Esophagus squamous epithelium (tissue), 5 donors: ENCODE measurements at places on chromosomes 6 and 20.

- DNase-seq, result no peak
Observed at GRCh38 chr6:101401792-101402621, 8.5 kb downstream of the GRIK2 start.

GRCh38 chr6:53692172-53692571 is 26.6 kb upstream of the KLHL31 start:
- DNase-seq, result no peak

DNA sequence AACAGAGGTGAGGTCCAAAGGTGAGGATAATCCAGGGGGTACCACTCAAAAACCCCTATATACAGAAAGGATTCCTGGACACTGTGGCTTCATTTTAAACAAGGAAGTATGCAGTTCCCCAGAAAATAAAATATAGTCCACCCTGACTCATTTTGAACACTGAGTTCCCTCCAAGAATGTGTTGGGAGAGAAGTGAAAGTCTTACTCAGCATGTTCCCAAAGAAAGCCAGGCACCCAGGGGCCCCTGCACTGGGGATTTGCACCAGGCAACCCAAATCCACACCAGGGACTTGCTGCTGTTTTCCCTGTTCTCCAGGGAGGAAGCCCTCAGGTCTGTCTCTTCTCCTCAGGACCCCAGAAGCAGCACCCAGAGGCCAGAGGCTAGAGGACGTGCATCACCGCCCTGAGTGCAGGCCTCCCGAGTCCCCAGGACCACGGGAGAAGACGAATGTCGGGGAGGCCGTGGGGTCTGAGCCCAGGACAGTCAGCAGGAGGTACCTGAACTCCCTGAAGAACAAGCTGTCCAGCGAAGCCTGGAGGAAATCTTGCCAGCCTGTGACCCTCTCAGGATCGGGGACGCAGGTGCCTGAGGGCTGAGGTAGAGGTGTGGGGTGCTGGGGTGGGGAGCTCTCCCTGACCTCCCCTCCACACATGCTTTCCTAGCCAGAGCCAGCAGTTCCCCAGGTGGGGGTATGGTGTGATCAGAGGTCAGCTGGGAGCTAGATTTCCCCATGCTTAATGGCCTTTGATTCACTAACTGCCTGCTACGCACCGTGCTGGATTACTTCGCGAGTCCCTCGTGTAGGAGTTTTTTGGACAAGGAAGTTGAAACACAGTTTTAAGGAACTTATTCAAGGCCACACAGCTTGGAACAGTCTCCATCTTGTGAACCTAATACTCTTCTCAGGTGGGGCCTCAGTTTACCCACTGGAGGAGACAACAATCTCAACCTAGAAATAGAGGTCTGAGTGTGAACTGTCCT is 3.3 kb downstream of the FGD2 start:
- no peak for DNase-seq

DNA sequence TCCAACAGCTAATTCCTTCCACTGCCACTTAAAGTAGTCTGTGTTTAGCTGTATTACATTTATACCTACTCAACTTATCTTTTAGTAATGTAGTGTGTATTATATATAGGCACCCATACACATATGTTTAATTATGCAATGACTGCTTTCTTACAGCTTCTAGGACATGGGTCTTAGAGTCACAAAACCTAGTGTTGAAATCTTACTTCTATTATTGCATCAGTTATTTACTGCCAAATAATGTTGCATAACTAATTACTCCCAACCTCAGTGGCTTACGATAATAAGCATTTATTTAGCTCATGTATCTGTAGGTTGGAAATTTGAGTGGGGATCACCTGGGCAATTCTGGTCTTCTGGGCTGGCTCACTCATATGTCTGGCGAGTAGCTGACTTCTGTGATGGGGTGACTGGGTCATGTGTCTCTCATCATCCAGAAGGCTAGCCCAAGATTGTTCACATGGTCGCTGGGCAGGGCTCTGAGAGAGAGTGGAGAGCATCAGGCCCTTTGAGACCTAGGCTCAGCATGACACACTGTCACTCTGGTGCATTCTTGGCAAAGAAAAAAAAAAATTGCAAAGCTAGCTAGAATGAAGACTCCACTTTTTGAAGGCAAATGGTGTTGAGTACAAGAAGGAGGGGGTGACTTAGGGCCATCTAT is 187.0 kb downstream of the PLCB1 start:
- DNase-seq, result no peak

DNA sequence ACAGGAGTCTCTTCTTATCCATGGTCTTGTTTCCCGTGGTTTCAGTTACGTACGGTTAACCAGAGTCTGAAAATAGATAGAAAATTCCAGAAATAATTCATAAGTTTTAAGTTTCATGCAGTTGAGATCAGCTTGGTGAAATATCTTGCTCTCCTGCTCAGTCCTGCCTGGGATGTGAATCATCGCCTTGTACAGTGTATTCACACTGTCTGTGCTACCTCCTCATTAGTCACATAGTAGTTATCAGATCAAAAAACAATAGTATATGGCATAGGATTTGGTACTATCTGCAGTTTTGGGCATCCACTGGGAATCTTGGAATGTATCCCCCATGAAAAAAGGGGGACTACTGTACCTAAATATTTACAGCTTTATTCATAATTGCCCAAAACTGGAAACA is 22.7 kb upstream of the MOCS1 start:
- no peak for DNase-seq

DNA sequence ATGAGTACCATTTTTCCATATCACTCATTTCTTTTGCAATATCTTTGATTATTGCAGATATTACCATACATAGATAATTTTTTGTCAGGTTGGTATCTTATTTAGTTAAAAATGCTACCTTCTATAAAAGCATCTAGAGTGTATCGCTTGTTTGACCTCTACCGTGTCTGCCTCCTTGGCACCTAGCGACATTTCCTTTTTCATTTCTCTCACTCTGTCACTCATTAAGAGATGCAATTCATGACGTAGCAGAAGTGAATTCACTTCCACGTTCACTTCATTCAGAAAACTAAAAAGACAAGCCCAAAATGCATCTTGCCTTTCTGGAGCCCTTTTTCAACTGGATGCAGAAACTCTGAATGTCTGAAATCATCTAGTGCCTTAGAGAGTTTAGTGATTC is 172.9 kb downstream of the MMS22L start:
- no peak for DNase-seq

GRCh38 chr6:75124983-75125382 is 80.9 kb downstream of the COL12A1 start:
- DNase-seq, result no peak

- no peak for DNase-seq
Observed at GRCh38 chr6:65072500-65072899, 634.5 kb downstream of the EYS start.

DNA sequence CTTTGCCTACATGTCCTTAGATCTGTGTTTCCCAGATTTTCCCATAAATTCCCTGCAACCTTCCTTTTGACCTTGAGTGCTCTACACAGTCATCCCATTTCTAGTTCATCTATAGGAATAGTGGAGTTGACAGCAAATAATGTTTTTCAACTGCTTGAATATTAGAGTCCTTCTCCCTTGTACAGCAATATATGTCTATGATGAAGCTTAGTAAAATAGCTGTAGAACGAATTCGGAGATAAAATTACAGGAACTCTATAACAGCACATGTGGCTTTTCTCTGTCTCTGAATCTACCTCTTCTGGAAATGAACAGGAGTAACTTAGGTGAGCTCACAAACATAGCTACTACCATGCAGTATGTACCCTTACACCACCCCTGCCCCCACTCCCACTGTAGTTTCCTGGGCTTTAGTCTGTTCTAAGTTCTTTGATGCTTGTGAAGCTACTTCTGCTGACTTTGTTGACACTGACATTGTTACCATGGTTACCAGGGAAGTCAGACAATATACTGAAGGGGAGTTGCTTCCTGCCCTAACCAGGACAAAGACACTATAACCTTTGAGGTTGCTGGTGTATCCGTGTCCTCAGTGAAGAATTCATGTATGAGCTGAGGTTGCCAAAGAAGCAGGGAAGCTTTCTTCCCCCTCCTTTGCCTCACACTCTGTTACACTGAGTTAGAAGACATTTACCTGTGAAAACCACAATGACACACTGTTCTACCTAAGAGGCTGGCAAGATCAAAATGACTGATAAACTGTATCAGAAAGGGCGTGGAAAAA is 35.8 kb upstream of the SHLD1 start:
- DNase-seq, result no peak

- DNase-seq, result no peak
Observed at GRCh38 chr20:52039790-52040189, 151.8 kb downstream of the ZFP64 start.

- no peak for DNase-seq
Observed at GRCh38 chr6:6494677-6495076, 93.8 kb upstream of the LY86 start.

DNA sequence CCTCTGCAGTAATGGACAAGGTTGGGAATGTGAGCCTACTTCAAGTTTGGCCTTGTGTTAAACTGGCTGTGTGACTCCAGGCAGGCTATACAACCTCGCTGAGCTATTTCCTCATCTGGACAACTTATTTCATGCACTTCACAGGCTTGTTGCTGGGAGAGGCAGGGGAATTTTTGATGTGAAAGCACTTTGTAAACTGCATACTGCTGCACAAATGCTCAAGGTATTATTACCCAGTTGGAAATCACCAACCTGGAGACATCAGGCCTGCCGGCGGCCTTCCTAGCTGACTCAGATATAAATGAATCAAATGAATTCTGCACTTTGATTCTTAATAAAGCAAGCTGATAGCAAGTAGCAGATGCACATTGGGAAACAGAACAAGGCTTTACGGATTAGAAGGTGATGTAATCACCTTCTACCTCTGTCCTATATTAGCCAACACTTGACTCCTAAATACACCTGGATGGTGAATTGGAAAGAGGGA is 10.1 kb downstream of the JARID2 start:
- no peak for DNase-seq

GRCh38 chr20:24543741-24544140 is 74.3 kb downstream of the SYNDIG1 start:
- no peak for DNase-seq

GRCh38 chr6:24982231-24982630 is 46.5 kb upstream of the RIPOR2 start:
- DNase-seq, result no peak

GRCh38 chr6:120805276-120805675 is 529.0 kb downstream of the TBC1D32 start:
- no peak for DNase-seq

- DNase-seq, result no peak
Observed at GRCh38 chr6:167137881-167138280, 15.0 kb downstream of the CCR6 start.

DNA sequence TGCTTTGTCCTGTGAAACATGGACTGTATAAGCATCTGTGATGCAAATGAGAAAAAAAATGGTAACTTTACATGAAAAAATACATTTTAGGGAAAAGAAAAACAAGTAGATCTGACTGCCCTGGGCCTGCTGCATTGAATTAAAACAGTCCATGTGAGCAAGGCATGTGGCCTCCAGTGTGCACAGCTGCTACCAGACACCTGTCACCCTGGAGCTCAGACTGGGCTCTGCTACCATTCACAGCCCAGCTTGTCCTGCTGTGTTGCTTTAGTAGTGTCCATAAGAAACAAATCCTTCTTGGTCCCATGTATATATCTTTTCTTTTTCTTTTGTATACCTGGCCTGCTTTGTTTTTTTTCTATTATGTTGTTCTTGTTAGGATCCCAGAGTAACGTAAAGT is 315.9 kb downstream of the NKAIN2 start:
- DNase-seq, result no peak

- DNase-seq, result no peak
Observed at GRCh38 chr20:1357921-1358671, 29.2 kb upstream of the SDCBP2 start.

- DNase-seq, result no peak
Observed at GRCh38 chr6:87658516-87658915, 43.5 kb downstream of the AKIRIN2 start.

GRCh38 chr6:28771401-28772267 is 152.2 kb downstream of the TRIM27 start:
- DNase-seq, result no peak

- DNase-seq, result no peak
Observed at GRCh38 chr6:157223021-157223430, 100.3 kb downstream of the TMEM242 start.

- no peak for DNase-seq
Observed at GRCh38 chr20:13884803-13885202, 100.0 kb downstream of the NDUFAF5 start.

GRCh38 chr6:125182237-125183008 is 28.9 kb downstream of the TPD52L1 start:
- DNase-seq, result no peak

DNA sequence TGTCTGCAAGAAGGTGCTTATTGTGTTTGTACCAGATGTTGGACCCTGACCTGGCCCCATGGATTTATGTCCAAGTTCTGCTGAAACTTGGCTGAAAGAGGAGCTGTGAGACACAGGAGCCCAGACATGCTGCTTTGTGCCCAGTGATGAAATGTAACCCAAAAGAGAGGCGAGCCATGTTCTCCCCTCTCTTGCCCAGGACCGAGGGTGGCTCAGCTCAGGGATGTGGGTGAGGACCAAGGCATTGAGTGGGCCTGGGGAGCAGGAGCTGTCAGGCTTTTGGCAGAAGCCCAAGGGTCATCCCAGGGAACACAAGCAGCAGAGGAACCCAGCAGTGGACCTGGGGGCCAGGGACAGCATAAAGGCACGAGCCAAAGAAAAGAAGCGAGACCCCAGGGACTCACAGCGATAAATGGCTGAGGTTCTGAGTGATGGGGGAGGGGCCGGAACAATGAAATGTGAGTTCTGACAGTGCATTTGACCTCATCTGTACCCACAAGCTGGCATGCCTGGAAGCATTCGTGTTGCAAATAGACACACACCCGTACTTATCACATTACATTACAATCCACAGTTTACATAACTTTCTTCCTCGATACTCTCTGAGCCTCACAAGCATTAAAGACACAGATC is 363.4 kb upstream of the JARID2 start:
- no peak for DNase-seq

DNA sequence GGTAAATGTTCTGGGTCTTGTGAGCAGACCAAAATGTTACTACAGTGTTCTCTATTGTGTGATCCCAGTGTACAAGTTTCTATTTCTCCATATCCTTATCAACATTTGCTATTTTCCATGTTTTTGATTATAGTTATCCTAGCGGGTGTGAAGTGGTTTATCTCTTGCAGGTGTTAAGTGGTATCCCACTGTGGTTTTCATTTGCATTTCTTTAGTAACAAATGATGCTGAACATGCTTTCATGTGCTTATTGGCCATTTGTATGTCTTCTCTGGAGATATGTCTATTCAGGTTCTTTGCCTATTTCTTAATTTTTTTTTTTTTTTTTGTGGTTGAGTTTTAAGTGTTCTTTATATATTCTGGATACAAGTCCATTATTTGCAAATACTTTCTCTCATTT is 35.5 kb downstream of the NSFL1C start:
- no peak for DNase-seq

GRCh38 chr6:18004256-18004985 is 17.0 kb upstream of the KIF13A start:
- no peak for DNase-seq

DNA sequence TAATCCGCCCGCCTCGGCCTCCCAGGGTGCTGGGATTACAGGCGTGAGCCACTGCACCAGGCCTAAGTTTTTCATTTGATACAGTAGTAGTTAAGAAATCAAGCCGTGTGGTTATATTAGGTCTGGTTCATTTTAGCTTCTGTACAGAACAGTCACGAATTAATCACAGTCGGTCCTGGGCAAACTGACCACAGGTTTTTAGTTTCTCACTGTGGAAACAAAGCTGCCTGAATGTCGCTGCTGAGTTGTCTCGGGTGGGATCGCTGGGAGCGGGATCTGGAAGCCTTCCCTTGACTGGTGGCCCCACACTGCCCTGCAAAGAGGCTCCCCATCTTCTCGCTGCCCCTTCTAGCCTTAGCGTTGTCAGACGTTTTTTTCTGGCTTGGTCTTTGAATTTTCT is 18.6 kb downstream of the UCKL1 start:
- DNase-seq, result no peak
